NCI-H510A treated with DMSO at 0.1 percent for 48 hours (cell line): ENCODE measurements at places on chromosomes 4 and X.

DNA sequence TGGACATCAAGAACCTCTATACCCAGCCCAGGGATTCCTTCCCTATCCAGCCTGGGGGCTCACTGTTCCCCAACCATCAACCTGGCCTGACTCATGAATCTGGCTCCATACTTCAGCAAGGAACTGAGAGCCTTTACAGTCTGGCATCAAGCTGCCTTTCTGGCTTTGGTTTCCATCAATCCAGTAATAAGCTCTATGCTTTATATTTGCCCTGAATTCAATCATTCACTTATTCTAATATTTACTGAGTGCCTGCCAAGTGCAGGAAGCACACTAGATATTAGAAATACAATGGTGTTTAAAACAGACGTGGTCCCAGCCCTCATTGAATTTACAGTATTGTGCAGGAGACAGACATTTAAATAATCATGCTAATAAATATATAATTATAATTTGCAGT, 114.8 kb upstream of the PLAC1 start:
- no peak for DNase-seq

DNA sequence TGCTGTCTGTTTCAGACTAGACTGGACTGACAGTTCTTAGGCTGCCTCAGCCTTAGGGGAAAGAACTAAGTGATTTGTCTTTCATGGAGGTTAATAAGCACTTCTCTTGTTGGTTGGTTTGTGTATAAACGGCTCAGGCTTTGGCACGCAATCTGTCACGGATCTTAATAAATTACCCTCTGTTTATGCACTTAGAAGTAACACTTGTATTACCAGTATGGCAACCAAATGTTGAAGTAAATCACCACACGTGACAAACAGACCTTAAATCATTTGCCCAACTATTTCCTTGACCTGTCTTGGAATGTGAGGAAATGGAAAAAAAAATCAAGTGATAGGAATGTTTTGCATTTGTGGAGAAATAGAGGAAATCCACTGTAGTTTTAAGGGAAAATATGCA, 69.9 kb downstream of the TEX13A start:
- no peak for DNase-seq

- DNase-seq = no peak
Observed at GRCh38 chr4:70120323-70120722, 33.7 kb upstream of the PRR27 start.

GRCh38 chrX:358651-359143, 28.0 kb downstream of the PPP2R3B start:
- no peak for DNase-seq

GRCh38 chrX:37314531-37314930, 34.6 kb upstream of the PRRG1 start:
- no peak for DNase-seq

- no peak for DNase-seq
Observed at GRCh38 chr4:78483811-78484210, 67.8 kb upstream of the ANXA3 start.

GRCh38 chrX:74519870-74520269, 94.6 kb downstream of the RLIM start:
- no peak for DNase-seq

GRCh38 chr4:114209584-114209983, 230.1 kb upstream of the ARSJ start:
- no peak for DNase-seq

GRCh38 chrX:152908486-152908885, 10.6 kb downstream of the ZNF185 start:
- DNase-seq = no peak

DNA sequence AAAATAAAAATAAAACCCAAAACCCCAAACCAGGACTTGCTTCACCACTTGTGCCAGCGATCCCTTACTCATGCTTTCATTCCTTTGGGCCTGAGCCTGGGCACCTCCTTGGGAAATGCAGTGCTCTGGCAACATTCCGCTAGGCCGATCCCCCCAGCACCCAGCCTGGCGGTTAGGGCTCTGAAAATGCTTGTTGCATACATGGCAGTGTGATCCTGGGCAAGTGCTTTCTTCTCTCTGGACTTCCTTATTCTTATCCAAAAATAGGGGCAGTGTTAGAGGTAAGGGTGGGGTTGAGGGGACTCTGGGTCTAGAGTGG, 4.6 kb downstream of the ZNF185 start:
- no peak for DNase-seq

DNA sequence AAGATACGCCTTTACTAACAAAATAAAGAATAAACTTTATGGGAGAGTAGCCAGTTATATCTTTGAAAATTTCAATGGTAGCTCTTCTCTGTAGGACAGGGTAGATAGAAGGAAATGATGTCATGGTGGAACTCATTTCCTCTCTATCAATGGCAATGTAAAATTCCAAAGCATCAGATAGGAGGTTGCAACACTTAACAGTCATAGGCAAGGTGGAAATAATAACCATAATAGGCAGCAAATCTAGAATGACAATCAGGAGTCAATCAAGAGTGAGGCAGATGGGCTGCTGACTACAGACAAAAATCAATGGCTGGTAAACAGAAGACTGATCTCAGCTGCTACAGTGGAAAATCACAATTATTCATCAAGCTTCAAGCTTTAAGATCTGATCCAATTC, 53.9 kb upstream of the TET2 start:
- no peak for DNase-seq

DNA sequence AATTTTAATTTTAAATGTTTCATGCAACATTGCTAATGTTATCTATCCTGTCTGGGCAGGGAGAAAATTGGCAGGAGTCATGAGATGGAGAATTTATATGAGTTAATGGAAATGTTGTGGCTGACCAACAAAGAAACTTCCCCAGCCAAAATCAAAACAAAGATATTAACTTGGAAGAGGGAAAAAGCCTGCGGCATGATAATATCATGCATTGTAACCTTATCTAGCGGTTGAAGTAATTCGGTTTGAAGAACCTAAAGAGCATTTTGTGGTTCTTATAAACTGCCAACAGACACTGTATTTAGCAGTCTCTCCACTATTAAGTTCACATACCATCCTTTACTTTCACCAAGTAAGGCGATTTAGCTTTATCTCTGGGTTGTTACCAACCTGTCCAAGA, 42.3 kb downstream of the DKK2 start:
- no peak for DNase-seq

GRCh38 chr4:13441506-13441905, 42.6 kb downstream of the RAB28 start:
- no peak for DNase-seq

- DNase-seq = no peak
Observed at GRCh38 chrX:130933358-130933757, 30.3 kb upstream of the ENOX2 start.

DNA sequence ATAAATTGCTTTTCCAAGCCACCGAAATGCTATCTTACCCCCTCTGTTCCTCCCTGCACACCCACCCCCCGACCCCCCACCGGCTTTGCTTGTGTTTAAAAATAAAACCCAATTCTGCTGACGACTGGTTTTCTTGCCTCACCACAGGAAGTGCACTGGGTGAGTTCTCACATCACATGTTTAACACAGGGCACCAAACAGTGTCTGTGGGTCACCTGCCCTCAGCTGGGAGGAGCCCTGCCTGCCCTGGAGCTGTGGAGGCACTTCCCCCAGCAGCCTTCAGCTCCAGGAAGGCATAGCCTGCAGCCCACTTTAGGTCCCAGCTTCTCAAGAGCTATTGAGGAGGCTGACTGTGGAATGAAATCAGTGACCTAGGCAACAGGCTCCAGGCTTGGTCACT, 8.8 kb downstream of the TMEM255A start:
- DNase-seq = peak; percentile 48

- DNase-seq = no peak
Observed at GRCh38 chrX:29690061-29690460, 525.3 kb upstream of the MAGEB2 start.

DNA sequence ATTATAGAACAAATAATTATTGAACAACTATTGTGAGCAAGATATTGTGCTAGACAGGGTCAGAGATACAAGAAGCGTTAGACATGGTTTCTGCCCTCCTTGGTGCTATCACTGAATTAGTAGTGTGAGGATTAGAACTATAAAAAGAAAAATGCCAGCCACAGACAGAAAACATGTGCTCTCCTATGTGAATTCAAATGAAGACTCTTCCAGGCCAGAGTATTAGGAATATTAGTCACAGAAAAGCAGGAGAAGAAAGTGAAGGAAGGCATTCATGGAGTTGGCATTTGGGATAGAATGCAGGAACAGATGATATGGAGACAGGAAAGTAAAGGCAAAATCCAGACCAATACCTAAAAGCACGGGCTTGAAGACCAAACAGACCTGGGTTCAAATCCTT, 179.6 kb upstream of the TENM3 start:
- DNase-seq = no peak

DNA sequence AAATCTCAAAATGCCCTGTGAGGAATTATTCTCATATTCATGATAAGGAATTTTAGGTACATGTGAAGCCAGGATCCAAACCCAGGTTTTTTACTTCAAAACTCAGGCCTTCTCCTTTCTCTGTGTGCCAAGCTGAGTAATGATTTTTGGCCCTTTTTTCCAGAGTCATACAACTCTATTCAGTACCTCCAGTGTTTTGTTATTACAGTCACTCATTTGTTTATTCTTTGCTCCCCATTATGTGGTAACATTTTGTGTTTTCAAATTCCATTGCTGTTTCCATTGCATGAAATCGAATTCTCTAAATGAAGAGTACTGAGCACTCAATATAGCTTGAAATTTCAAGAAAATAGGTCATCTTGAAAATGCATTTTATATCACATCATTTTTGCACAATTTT, 315.4 kb downstream of the NR3C2 start:
- no peak for DNase-seq

DNA sequence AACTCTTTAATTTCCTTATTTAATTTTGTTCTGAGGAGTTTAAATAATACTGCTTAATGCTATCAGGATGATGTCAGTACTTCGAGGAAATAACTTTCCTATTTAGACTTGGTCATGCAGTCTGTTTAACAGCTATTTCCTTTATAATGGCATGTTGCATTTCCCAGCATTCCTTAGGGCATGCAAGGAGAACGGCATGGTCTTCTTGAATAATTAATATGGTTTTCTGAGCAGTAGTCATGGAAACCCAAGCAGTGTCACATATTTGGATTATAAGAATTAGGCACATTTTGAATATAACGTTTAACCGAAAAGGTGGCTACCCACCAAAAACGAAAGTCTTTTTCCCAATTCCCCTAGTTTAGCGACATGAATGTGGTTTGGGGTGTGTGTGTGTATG, 76.0 kb downstream of the AFF2 start:
- DNase-seq = no peak

GRCh38 chrX:117973110-117973807, 143.4 kb downstream of the KLHL13 start:
- peak; percentile 2 for DNase-seq

DNA sequence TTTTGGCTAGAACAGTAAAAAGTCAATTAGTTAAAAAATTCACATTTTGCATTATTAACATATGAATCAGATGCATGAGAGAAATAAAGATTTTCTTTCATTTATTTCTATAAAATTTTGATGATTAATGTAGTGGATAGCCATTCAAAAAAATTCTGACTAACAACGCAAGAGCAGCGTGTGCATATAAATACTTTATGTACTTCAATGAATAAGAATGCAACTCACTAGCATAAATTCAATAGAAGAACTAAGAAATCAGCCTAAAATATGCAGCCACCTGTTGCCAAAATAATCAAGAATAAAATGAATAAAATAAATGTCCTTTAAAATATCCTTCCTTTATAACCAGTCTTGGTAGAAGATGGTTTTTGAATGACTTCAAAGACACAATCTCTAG, 471.9 kb downstream of the PDGFC start:
- no peak for DNase-seq

GRCh38 chrX:109844986-109845385, 111.9 kb upstream of the ACSL4 start:
- no peak for DNase-seq

- no peak for DNase-seq
Observed at GRCh38 chrX:119648421-119648775, 42.2 kb upstream of the NKRF start.

DNA sequence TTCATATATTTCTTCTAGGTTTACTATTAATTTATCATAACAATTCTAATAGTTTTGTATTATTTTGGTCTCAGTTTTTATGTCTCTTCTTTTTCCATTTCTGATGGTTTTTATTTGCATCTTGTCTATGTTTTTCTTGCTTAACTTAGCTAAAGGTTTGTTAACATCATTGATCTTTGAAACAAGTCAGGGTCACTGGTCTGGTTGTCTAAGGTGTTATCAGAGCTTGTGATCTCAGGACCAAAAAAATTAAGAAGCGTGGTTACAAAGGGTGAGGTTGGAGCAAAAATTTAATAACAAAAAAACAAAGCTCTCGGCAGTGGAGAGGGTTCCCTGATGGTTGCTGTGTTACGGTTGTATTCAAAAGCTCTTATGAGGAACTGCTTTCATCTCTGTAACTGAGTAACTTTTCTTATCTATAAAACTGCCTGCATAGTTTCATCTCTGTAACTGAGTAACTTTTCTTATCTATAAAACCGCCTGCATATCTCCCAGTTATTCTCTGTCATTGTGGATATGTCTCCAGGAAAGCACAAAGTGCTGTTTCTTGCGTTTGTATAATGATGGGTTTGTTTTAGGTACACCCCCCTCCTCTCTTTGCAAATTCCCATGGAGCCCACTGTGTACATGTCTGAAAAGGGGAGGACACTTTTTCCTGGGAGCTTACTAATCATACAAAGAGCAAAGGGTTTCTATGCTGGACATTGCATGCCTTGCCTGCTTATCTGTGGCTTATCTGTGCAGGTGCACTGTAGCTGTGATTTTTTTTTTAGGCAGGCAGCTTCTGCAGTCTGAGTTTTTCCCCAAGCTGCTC, 62.4 kb upstream of the UGT2B15 start:
- DNase-seq = no peak

- DNase-seq = no peak
Observed at GRCh38 chr4:10893395-10893794, 208.8 kb upstream of the CLNK start.

DNA sequence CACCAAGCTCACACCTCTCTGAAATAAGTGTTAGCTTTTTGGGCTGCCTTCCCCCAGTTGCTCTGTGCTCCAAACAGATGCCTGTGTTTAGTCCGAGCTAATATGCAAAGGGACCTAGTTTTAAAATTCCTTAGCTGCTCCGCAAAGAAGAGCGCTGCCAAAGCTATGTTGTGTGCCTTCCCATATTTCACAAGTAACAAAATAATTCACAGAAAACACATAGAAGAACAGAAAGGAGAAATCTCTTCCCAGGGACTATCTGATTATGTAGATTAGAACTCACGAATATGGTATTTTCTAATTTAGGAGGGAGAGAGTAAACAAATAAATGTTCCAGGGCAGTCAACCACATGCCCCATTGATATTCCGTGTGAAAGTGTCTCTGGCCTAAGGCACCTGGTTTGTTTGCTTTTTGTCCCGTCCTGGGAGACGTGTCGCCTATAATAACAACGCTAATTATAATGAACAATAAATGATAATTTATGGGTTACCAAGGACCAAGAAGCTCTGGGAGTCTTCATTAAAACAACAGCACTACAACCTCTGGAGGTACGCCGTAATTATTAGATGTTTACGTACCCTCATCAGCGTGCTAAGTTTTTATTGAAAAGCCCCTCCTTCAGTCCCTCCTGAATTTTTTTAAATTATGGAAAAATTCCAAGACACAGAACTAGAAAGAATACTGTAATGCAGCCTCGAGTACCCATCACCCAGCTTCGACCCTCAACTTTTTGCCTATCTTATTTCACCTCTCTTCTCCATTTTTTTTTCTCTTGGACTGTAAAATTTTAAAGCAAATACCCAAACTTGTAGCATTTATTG, 1.2 kb upstream of the CCNG2 start:
- DNase-seq = no peak

- DNase-seq = no peak
Observed at GRCh38 chr4:106497271-106497670, 128.7 kb upstream of the GIMD1 start.
